Activated naive CD4-positive, alpha-beta T cell treated with anti-CD3 and anti-CD28 coated beads, Interleukin-2, amount 50 U/mL, for 72 hours (primary cell): ENCODE measurements at places on chromosomes 5 and 9.

GRCh38 chr5:148788636-148789035 is 37.8 kb upstream of the ADRB2 start:
- DNase-seq: no peak

DNA sequence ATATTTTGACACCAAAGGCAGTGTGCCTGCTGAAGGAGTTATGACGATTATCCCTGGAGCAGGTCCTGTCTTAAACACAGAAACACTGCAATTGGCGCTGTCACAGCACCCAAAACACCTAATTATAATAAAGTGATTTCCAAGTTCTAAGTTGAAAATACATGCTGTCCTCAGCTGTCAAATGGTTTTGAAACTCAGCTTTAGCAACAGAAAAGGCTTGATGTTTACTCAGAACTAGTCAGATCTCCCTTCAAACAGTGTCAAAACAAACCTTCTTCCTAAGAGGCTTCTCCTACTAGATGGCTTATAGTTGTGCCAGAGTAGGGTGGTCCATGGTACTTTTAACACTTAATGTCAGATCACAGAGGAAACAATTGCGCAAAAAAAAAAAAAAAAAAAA is 87.2 kb upstream of the IRX1 start:
- DNase-seq: no peak

DNA sequence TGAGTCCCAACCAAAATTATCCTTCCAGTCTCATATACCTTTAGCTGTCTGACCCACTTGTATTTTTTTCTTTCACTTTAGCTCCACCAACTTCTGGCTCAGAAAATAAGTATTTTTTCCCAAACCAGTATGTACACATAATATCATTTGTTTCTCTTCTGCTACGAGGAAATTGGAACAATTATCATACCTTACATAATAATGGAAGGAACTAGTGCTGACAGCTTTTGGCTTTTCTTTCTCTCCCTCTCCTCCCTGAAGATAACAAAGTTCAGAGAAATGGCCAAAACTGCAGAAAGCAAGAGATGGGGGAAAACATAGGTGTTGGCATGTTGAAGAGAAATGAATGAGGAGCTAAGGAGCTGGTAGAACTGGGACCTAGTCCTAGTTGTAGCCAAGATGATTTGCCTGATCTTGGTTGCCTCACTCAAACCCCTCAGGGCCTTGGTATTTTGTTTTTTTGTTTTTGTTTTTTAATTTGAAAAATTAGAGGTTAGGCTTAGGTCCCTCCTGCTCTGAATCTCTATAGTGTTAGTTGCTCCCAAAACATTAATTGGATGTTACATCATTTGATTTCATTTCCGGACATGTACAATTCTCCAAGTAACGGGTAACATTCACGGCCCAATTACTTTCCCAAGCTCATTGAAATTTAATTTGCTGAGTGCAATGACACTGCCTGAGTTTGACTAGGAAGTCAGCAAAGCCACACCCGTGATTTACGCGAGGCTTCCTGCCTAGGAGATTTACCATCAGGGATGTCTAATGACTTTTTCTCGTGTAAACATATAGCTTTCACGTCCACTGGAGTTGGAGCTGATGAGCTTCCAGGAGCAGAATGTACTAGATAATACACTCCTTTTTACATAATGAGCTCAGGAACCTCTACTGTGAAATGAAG is 291.6 kb downstream of the TLE1 start:
- DNase-seq: no peak

DNA sequence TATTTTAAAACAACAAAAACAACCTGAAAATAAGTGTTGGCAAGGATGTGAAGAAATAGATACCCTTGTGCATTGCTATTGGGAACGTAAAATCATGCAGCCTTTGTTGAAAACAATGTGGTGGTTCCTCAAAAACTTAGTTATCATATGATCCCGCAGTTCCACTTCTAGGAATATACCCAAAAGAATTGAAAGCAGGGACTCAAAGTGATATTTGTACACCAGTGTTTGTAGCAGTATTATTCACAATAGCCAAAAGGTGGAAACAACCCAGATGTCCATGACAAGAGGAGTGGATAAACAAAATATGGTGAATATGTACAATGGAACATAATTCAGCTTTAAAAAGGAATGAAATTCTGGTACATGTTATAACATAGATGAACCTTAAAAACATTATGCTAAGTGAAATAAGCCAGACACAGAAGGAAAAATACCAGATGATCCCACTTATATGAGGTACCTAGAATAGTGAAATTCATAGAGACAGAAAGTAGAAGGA is 29.0 kb downstream of the IRF1 start:
- DNase-seq: no peak

GRCh38 chr9:19720377-19720776 is 68.5 kb downstream of the SLC24A2 start:
- DNase-seq: no peak

DNA sequence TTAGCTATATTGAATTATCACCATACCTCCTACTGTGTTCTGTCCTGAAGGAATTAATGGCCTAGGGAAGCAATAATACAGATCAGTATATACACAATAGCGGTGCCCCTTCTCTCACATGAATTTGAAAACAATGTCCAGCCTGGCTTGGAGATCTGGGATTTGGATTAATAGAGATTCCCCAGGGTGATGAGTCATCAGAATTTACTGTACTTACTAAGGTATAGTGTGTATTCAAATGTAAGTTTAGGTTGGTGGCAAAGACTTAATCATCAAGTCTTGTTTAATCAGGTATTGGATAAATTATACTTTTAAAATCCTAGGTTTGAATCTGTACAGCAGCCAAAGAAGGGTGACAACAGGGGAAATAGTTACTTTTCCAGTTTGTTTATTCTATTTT is 121.5 kb downstream of the FEM1C start:
- no peak for DNase-seq

- no peak for DNase-seq
These were observed 20.6 kb downstream of the PGGT1B start for GRCh38 chr5:115241881-115242642.

DNA sequence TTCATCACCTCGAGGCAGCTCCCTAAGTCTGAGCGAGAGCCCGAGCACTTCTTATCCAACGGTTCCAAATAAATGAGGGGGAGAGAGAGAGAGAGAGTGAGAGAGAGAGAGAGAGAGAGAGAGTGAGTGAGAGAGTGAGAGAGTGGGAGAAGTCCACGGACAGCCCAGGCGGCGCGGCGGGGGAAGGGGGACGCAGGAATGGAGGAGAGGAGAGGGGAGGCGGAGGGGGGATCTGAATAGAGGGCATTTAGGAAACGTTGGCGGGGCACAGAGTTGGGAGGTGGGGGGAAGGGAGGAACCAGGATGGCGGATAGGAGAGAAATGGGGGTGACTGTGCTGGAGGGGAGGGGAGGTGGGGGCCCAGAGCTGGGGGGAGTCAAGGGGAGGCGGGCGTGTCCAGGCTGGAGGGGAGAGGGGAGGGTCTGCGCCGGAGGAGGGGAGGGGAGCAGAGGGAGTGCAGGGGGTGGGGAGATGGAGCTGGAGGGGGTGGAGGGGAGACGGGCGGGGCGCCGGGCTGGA is 398 bp upstream of the BASP1 start:
- no peak for DNase-seq
